Smooth muscle cell of the pulmonary artery (primary cell): ENCODE measurements at places on chromosomes 3 and 15. TPM values are rescaled to one million over a fixed set of nuclear protein-coding genes. Genes with fewer than 3 reads are reported as not detected.

The CCR8 gene
- not detected in 2 replicates for total RNA-seq

The GOLGA6D gene
- not detected in 2 replicates for total RNA-seq

The FBXO40 gene
- total RNA-seq: not detected in 2 replicates

The GUCA1C gene
- not detected in 2 replicates for total RNA-seq

The CMTM8 gene
- total RNA-seq: 0.23 and 0.78 TPM in 2 replicates

The IL20RB gene
- 0.98 and 1.0 TPM in 2 replicates for total RNA-seq

The PARP3 gene
- 23.8 and 38.6 TPM in 2 replicates for total RNA-seq

The ZNF770 gene
- total RNA-seq: 40.1 and 45.1 TPM in 2 replicates

The PTH1R gene
- 0.20 and 2.1 TPM in 2 replicates for total RNA-seq

The HESX1 gene
- total RNA-seq: 0.17 TPM in 1 of 2 replicates, not detected in the other

The ZPLD1 gene
- total RNA-seq: 0.13 and 1.1 TPM in 2 replicates

The RTF1 gene
- total RNA-seq: 12.1 and 13.5 TPM in 2 replicates

The SKOR1 gene
- total RNA-seq: 0.07 and 0.17 TPM in 2 replicates

The IMPG2 gene
- total RNA-seq: 0.26 and 0.33 TPM in 2 replicates

The TRAK1 gene
- total RNA-seq: 45.0 and 48.8 TPM in 2 replicates

The POLQ gene
- total RNA-seq: 1.3 and 2.6 TPM in 2 replicates

The ZIC1 gene
- total RNA-seq: 0.03 and 0.13 TPM in 2 replicates

The C3orf85 gene
- not detected in 2 replicates for total RNA-seq

The WDR93 gene
- total RNA-seq: 0.07 TPM in 1 of 2 replicates, not detected in the other

The SCAMP5 gene
- 1.6 and 2.6 TPM in 2 replicates for total RNA-seq

The WDR73 gene
- 28.5 and 32.3 TPM in 2 replicates for total RNA-seq

The OXNAD1 gene
- total RNA-seq: 5.3 and 9.3 TPM in 2 replicates

The DTX3L gene
- total RNA-seq: 15.0 and 21.0 TPM in 2 replicates

The MUC4 gene
- under 0.01 TPM in 1 of 2 replicates, not detected in the other for total RNA-seq

The CLEC3B gene
- total RNA-seq: 5.0 and 29.6 TPM in 2 replicates
